ENCODE measurements at places on chromosomes 6 and 20. TPM values are rescaled to one million over a fixed set of nuclear protein-coding genes. Genes with fewer than 3 reads are reported as not detected.

Gene NR2E1
- total RNA-seq, result not detected

GRCh38 chr6:5142131-5142530, 57.0 kb downstream of the PPP1R3G start:
- no peaks in the 10 kb centered on the region for H3K36me3 ChIP-seq
- H3K27me3 ChIP-seq, result no peaks in the 10 kb centered on the region
- no peak overlapping the region for H3K4me3 ChIP-seq
- no peak overlapping the region for H3K27ac ChIP-seq
- H3K4me1 ChIP-seq, result no peaks in the 10 kb centered on the region

Gene WFDC10B
- not detected for total RNA-seq

DNA sequence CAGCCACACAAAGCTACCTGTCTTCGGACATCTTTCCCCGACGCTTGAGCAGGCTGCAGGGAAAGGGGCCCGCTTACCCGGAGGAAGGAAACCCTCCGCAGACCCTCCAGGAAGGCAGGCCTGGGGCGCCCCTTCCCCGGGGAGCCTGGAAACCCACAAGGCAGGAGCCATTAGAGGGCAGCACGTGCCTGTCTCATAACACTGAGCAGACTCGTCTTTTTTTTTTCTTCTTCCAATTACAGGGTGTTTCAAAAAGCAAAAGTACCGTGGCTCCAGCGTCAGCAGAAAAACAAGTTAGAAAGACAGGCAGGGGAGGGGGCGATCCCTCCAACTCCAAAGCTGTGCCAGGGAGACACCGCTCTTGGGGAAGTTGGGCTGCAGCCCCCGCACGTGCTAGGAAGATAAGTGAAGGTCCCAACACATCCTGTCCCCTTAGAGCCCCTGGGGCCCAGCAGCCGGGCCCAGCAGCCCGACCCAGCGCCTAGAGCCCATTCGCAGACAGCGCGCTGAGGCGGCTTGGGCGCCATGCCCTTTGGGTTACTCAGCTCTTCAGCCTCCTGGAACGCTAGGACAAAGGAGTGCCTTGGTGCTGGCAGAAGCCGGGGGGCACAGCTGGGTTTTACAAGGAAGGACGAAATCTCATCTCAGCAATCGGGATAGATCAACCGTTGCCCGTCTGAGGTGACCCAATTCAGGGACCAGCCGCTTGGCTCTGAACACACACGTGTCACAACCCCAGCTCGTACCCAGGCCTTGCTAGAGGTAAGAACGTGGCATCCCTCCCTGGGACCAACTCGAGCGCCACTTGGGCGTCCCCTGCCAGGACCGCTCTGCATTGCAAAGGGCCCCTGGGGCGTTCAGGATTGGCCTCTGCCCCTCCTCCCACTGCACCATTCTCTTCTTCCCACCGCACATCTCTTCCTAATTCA, 136.3 kb downstream of the LY86 start:
- no peaks in the 10 kb centered on the region for H3K27me3 ChIP-seq
- no peak for DNase-seq
- H3K27ac ChIP-seq, result peak overlapping the region; percentile 82
- H3K36me3 ChIP-seq, result no peaks in the 10 kb centered on the region
- peak overlapping the region; percentile 64 for H3K4me3 ChIP-seq

Gene RIMS4
- 0.75 TPM for total RNA-seq

Gene TRIM15
- not detected for total RNA-seq

Gene RWDD2A
- 8.2 TPM for total RNA-seq

Gene MDN1
- total RNA-seq, result 30.8 TPM

Gene ECT2L
- 0.13 TPM for total RNA-seq

- no peaks in the 10 kb centered on the region for H3K27me3 ChIP-seq
- peaks cover 56% of the 10 kb centered on the region for H3K4me1 ChIP-seq
- H3K27ac ChIP-seq, result no peak overlapping the region
- H3K4me3 ChIP-seq, result no peak overlapping the region
Observed at GRCh38 chr6:163333701-163334663, 80.5 kb upstream of the QKI start.

GRCh38 chr6:117194978-117195377, 70.4 kb upstream of the VGLL2 start:
- peaks cover 3% of the 10 kb centered on the region for H3K27me3 ChIP-seq
- DNase-seq, result no peak
- no peak overlapping the region for H3K27ac ChIP-seq
- H3K36me3 ChIP-seq, result no peaks in the 10 kb centered on the region
- no peaks in the 10 kb centered on the region for H3K4me1 ChIP-seq
- H3K4me3 ChIP-seq, result no peak overlapping the region

- no peak overlapping the region for H3K27ac ChIP-seq
- DNase-seq, result no peak
- no peak overlapping the region for H3K4me3 ChIP-seq
- no peaks in the 10 kb centered on the region for H3K36me3 ChIP-seq
- peaks cover 10% of the 10 kb centered on the region for H3K4me1 ChIP-seq
- peaks cover 27% of the 10 kb centered on the region for H3K27me3 ChIP-seq
Observed at GRCh38 chr6:49555951-49556350, 5.5 kb downstream of the C6orf141 start.

- H3K27ac ChIP-seq, result no peak overlapping the region
- no peak for DNase-seq
- peaks cover 35% of the 10 kb centered on the region for H3K27me3 ChIP-seq
- peaks cover 15% of the 10 kb centered on the region for H3K4me1 ChIP-seq
Observed at GRCh38 chr6:38352636-38353035, 287.1 kb downstream of the BTBD9 start.

GRCh38 chr6:131029626-131030297, 33.3 kb downstream of the EPB41L2 start:
- DNase-seq, result no peak
- no peaks in the 10 kb centered on the region for H3K36me3 ChIP-seq
- H3K27me3 ChIP-seq, result no peaks in the 10 kb centered on the region
- peak overlapping the region; percentile 29 for H3K27ac ChIP-seq
- H3K4me1 ChIP-seq, result peaks cover 17% of the 10 kb centered on the region

Data from osteocyte (in vitro differentiated cells).